Progenitor cell of endocrine pancreas (in vitro differentiated cells): ENCODE measurements at places on chromosomes 11 and 22.

DNA sequence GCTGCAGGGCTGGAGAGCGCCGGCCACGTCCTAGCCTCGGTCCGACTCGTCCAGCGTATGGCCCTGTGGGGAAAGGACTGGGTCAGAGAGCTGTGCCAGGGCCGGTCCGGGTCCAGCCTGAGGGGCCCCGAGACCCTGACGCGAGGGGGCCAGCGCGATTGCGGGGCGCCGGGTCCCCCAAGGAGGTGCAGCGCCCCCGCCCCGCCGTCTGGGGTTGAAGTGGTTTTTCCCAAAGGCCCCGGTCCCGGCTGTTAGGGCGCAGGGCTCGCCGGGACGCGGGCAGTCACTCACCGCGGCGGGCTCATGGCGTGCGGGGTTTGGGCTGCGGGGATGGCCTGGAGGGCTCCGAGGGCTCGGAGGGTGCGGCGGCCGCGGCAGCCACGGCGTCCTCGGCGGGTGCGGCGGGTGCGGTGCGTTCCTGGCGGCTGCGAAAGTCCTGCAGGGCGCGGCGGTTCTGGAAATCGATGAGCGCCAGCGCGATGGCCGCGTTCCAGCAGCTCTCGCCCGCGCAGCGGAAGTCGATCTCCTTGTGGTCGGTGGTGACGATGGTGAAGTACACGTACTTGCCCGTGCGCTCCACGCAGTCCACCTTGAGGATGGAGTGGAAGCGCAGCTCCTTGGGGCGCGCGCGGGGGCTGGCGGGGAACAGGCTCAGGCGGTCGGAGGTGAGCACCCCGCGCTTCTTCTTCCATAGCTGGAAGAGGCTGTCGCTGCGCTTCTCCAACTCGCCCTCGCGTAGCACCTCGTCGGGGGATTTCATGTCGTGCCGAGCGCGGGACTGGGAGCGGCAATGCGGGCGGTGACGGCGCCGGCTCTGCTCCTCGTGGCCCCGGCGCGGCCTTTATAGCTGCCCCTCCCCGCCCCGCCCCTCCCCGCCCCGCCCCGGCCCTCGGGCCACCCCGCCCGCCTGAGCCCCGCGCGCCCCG is at the start of gene PHLDA2:
Gene PHLDA2, minus strand, starts transcription at position 816 of the 926 bp plus-strand sequence. Its CDS starts 56 bp downstream, at position 760.
- DNase-seq: peak; percentile 49

- peak; percentile 35 for DNase-seq
Measured at GRCh38 chr11:65872586-65873317, at the start of gene EFEMP2. Gene EFEMP2 (minus strand): TSS chr11:65872800. CDS start chr11:65872354, 446 bp downstream.

- DNase-seq: no peak
Measured at GRCh38 chr22:50251477-50252081, 514 bp upstream of the HDAC10 start.

DNA sequence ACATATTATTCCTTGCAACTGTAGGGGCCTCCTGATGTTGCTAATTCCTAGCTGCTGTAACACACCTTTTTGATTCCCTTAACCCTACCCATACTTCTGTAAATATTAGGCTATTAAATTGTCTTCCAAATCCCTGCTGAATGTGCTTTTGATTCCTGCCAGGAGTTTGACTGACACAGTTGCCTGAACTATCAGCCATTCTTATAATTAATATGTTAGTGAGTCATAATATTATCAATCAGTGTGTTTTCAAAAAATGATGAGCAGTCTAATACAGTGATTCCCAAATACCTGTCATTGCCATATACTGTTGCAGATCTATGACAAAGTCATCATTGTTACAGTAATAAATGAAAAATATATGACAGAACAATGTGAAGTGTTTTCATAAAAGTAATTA is 15.9 kb upstream of the FANCF start:
- DNase-seq: no peak

GRCh38 chr11:9136741-9137140 is 45.3 kb upstream of the SCUBE2 start:
- DNase-seq: no peak

DNA sequence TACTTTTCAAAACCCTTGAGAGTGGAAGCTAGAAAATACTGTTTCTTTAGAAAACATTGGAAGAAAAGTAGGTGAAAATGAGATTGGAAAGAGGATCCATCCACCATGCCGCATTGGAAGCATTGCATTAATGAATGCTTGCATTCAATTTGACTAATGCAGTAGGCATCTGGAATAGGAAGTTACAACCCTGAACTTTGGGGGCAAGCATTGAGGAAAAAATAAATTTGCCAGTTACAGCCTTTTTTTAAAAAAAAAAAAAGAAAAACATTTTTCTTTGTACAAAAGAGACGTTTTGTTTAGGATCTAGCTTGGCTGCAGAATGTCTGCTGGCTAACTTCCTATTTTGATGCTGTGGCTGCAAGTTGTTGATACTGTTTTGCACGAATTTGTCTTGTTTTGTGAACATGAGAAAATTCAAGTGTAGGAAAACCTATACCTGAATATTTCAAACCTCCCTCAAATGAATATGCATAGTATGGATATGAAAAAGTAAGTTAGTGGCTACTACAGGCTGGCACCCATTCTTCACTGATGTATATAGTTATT is 28.1 kb downstream of the RTN3 start:
- DNase-seq: no peak

DNA sequence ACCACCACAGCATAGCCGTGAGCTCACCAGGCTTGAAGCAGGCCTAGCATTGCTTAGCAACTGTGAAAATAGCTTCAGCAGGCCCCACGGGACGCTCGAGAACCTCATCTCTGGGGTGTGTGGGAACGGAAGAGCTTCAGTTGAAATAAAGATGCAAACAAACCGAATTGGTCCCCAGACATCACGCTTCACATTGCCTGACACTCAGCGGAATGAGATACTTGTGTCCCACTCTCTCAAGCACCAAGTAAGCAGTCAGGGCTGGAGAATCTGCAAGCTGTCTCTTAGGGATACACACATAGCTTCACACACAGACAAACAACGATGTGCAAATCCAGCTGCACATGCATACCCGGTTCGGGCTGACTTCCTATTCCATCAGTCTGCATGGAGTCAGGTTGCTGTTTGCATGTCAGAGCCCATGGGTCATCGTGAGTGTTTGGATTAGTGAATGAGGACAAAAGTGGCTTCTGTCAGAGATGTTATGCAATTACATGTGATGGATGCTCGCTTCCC is 205.7 kb downstream of the SNX19 start:
- DNase-seq: no peak

DNA sequence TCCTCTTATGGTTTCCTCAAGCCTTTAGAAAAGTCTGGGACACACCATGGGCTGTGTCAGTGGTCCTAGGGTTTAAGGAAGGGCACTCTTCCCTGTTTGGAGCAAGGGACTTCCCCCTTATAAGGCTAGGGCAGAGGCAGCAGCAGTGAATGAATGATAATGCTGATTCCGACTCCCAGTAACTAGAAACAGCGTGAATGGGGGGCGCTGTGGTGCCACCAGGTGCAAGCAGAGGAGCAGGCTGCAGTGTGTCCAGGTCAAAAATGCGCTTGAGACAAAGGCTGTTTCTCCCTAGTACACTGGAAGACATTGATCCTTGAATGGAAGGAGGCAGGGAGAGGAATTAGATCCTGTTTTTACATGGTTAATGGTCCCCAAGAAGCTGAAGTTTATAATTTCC is 11.6 kb upstream of the RIC3 start:
- no peak for DNase-seq
